ENCODE measurements at places on chromosomes 16 and 17.

DNA sequence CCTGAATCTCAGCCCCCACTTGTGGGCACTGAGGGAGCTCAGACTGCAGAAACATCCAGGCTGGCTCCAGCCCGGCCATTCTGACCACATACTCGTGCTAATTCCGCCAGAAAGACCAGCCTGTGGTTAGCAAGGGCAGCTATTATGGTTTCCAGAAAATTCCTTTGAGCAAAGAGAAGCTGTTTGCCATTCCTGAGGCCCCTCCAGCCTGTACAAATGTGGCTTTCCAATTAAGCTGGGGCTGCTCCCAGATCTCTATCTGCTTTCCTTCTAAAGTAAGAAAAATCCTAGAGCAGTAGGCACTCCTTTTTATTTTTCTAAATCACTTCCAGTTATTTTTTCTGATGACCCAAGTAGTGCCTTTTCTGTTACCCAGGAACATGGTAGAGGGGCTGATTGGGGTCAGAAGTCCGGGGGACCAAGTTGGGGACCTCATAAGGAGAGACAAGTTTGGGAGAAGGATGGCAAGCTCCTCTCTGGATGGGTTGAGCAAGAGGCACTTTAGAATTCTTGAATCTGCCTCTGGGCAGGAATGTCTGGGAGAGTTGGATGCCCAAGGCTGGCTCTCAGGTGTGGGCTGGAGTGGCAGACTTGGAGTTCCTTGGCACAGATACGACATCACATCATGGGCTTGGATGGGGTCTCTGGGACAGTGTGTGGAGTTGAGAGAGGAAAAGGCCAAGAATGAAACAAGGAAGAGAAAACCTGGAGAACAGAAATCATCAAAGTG, 83.3 kb upstream of the TNRC6C start:
- DNase-seq: no peak

- no peak for DNase-seq
Measured at GRCh38 chr17:75267153-75267410, 3.9 kb downstream of the MIF4GD start.

- DNase-seq: peak; percentile 94
Measured at GRCh38 chr16:66382171-66382965, 15.9 kb downstream of the CDH5 start.

- no peak for DNase-seq
Measured at GRCh38 chr16:25030420-25031131, 15.4 kb upstream of the ARHGAP17 start.

DNA sequence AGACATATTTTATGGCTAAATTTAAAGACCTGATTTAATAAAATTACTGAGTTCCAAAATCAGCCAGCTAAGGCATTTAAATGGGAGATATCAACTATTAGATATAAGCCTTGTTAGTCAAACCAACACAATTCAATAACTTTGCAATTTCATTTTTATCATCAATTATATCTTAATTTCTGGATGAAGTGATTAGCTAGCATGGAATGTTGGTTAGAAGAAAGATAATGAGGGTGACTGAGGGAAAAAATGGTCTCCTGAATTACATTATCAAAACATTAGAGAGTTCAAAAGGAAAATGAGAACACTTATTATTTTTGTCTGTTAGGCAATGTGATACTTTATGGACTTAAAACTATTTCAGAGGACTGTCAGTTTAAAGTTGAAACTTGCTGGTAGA, 525.7 kb downstream of the CDH11 start:
- no peak for DNase-seq

- DNase-seq: no peak
Measured at GRCh38 chr16:53805752-53806151, 101.8 kb downstream of the FTO start.

GRCh38 chr16:86669937-86670749, 91.8 kb downstream of the FOXL1 start:
- no peak for DNase-seq

- no peak for DNase-seq
Measured at GRCh38 chr16:31085873-31086628, 2.7 kb downstream of the PRSS53 start.

- no peak for DNase-seq
Measured at GRCh38 chr17:37789771-37790541, 45.1 kb upstream of the HNF1B start.

DNA sequence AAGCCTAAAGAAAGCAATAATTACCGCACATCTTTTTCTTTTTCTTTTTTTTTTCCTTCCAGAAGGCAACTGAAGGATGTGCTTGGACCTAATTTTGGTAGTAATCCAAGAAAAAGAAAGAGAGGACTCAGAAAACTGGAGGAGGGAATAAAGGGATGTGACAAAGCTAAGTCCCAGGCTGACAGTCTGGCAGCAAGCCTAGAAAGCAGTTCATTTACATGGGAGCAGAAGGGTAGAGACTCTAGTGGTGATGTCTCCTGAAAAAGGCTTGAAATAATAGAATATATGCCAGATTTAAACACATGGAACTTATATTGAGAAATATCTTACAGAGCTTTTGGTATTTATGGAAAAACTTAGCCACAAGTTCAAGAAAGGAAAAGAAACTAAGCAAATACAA, 101.0 kb upstream of the SHISA6 start:
- no peak for DNase-seq

DNA sequence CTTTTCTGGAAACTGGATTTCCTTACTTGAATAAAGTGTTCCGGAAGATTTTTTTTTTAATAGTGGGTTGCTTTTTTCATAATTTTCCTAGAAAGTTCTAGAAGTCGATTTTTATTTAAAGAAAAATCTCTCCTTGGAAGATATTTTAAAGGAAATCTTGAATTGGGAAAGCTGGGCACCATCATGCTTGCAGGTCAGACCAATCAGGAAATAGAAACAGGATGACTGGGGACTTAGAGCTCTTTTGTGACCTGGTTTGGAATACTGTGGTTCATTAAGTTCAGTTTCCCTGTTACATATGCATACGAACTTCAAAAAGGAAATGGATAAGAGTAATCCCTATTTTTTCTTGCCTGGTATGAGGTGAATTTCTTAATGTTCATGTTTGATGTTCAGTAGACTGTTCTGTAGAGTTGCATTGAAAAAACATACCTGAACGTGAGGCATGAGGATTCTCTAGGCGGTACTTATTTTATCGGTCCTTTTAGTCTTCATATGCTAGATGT, 1.2 kb downstream of the NFATC3 start:
- no peak for DNase-seq

GRCh38 chr16:18816286-18816685, 14.9 kb upstream of the ARL6IP1 start:
- DNase-seq: no peak

GRCh38 chr16:12470311-12471229, 333.1 kb downstream of the CPPED1 start:
- no peak for DNase-seq

- DNase-seq: no peak
Measured at GRCh38 chr16:25110387-25110947, 1.1 kb upstream of the LCMT1 start.

DNA sequence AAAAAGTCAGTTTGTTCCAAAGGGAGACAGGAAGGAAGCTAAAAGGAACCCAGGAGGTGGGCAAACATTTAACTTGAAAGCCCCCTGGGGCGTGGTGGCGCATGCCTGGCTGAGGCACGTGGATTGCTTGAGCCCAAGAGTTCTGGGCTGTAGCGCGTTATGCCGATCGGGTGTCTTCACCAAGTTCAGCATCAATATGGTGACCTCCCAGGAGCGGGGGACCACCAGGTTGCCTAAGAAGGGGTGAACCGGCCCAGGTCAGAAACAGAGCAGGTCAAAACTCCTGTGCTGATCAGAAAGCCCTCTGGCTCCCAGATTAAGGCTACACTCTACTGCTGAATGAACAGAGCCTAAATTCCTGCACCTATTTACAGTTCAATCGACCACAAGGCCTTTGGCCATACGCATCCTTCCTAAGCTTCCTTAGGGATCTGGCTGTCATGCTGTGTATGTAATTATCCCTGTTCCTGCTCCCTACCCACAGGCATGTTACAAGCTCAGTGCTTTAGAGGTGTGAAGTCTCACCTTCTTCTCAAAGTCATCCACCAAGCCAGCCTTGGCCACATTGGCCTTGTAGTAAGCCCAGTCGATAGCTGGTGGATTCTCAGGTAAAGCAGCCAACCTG, 5.0 kb downstream of the ATP5PD start:
- DNase-seq: no peak

DNA sequence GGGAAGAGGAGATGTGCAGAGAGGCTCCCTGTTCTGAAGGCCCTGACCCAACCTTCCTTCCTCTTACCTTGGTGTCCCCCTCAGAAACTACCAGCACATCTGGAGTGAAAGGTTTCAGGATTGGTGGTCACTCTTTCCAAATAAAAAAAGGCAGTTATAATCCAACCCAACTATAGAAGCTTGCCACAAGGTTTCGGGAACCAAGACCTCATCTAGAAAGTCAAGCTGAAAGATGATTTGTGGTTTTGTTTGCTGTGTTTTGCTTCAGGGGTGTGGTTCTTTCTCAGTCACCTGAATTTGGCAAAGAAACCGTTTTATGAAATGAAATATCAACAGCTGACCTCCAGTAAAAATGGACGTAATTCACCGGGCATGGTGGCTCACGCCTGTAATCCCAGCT, 19.3 kb downstream of the SHMT1 start:
- DNase-seq: no peak

DNA sequence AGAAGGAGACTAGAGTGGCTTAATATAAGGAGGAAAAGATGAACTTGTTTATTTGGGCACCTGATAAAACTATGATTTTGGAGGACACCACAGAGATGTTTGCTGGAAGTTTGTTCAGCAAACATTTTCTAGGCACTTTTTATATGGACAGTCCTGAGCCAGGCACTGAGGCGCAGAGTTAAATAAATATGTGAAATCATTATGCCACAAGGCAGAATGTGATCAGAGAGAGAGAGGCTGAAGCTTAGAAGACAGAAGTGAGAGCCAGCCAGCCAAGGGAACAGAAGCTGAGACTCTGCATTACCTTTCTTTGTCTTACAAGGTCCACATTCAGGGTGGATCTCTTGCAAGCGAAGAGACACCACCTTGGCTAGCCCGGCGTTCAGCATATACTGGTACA, 21.4 kb downstream of the GTF3C1 start:
- no peak for DNase-seq

- DNase-seq: peak; percentile 15
Measured at GRCh38 chr17:2282297-2282873, 21.2 kb downstream of the SMG6 start.

- DNase-seq: no peak
Measured at GRCh38 chr16:50705436-50706110, 12.2 kb downstream of the NOD2 start.

DNA sequence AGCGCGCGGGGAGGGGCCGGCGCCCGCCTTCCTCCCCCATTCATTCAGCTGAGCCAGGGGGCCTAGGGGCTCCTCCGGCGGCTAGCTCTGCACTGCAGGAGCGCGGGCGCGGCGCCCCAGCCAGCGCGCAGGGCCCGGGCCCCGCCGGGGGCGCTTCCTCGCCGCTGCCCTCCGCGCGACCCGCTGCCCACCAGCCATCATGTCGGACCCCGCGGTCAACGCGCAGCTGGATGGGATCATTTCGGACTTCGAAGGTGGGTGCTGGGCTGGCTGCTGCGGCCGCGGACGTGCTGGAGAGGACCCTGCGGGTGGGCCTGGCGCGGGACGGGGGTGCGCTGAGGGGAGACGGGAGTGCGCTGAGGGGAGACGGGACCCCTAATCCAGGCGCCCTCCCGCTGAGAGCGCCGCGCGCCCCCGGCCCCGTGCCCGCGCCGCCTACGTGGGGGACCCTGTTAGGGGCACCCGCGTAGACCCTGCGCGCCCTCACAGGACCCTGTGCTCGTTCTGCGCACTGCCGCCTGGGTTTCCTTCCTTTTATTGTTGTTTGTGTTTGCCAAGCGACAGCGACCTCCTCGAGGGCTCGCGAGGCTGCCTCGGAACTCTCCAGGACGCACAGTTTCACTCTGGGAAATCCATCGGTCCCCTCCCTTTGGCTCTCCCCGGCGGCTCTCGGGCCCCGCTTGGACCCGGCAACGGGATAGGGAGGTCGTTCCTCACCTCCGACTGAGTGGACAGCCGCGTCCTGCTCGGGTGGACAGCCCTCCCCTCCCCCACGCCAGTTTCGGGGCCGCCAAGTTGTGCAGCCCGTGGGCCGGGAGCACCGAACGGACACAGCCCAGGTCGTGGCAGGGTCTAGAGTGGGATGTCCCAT, 232.8 kb downstream of the SEC14L1 start:
- no peak for DNase-seq

DNA sequence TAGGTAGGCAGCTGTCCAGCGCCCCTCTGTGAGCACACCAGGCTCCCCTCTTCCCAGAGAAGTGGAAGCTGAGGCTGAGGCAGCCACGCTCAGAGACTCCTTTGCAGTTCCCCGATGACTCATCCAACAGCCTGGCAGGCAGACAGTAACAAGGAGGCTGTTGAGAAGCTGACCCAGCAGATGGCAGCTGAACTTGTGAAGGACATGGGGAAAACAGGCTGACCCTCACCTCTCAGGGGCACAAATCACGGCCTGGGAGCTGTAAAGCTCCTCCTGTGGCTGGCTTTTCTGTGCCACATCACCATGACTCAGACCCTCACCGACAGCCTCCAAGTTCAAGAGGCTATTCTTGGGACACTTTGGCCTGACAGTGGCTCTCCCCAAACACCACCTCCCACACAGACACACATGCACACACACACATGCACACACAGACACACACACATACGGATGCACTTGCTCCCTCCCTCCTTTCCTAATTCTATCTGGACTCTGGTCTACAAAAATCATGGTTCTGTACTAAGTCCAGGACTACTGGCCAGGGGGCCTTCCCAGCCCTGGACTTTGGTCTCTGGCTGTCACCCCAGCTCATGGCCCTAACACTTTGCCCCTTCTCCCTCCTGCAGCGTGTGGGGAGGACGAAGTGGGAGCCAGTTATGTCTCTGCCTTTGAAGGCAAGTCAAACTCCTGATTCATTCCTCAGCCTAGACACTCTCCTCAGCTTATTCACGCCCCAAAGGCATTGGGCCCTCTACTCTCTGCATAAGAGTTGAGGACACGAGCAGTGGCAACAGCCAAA, 23.2 kb downstream of the MAP3K14 start:
- peak; percentile 89 for DNase-seq

DNA sequence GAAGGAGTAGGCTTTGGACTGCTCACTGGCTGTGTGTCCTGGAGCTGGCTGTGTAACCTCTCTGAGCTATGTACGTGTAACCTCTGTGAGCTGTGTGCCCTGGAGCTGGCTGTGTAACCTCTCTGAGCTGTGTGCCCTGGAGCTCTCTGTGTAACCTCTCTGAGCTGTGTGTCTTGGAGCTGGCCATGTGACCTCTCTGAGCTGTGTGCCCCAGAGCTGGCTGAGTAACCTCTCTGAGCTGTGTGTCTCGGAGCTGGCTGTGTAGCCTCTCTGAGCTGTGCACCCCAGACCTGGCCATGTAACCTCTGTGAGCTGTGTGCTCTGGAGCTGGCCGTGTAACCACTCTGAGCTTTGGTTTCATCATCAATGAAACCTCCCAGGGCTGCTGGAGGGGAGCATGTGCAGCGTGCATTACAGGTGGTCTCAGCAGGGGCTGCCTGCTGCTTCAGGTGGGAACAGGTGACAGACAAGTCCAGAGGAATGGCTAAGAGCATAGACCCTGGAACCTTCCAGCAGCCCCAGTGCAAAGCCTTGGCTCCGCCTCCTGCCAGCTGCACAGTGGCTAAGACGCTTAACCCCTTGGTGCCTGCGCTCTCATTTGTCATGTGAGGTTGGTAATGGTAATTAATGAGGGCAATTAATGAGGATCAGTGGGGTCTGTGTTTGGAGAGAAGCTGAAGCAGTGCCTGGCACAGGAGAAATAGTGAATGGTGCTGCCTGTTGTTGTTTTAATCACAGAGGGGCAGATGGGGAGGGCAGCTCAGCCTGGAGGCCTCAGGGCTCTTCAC, 86.7 kb downstream of the KATNIP start:
- DNase-seq: no peak

- no peak for DNase-seq
Measured at GRCh38 chr17:75111777-75112335, 2.1 kb downstream of the ARMC7 start.

GRCh38 chr16:84348386-84348888, 19.9 kb upstream of the ATP2C2 start:
- DNase-seq: no peak

All from HS-27A (cell line).